Stimulated activated CD4-positive, alpha-beta T cell treated with anti-CD3 and anti-CD28 coated beads, Interleukin-1b, Interleukin-23, amount 100 ng/mL, for 4 hours (primary cell): ENCODE measurements at places on chromosomes 2 and 18.

- no peak for DNase-seq
Measured at GRCh38 chr2:120875431-120875830, 139.8 kb downstream of the GLI2 start.

GRCh38 chr18:65954372-65954771 lies 203.6 kb downstream of the CDH7 start:
- no peak for DNase-seq

DNA sequence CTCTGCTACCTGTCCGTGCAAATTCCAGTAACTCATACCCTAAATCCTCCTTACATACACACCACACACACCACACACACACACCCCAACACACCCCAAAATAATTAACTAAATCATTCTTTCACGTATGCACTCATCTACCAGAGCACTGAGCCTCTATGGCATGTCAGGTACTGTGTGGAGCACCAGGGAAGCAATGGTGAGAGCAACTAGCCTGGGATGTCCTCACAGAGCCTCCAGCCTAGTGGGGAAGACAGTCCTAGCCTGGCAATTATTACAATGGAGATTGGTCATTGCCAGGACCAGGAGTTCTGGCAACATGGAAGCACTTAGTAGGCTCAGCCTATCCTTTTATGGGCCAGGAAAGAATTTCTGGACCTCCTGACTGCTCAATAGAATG lies 72.7 kb upstream of the LCLAT1 start:
- DNase-seq, result no peak

- no peak for DNase-seq
Measured at GRCh38 chr2:117967977-117968718, 45.7 kb downstream of the CCDC93 start.

- no peak for DNase-seq
Measured at GRCh38 chr2:40369267-40370006, 82.5 kb downstream of the SLC8A1 start.
